ENCODE measurements at places on chromosomes 6 and 20.

GRCh38 chr20:40572251-40572650 is 116.8 kb downstream of the MAFB start:
- no peak for DNase-seq

- no peak for DNase-seq
Observed at GRCh38 chr6:41408576-41408975, 73.2 kb downstream of the NCR2 start.

DNA sequence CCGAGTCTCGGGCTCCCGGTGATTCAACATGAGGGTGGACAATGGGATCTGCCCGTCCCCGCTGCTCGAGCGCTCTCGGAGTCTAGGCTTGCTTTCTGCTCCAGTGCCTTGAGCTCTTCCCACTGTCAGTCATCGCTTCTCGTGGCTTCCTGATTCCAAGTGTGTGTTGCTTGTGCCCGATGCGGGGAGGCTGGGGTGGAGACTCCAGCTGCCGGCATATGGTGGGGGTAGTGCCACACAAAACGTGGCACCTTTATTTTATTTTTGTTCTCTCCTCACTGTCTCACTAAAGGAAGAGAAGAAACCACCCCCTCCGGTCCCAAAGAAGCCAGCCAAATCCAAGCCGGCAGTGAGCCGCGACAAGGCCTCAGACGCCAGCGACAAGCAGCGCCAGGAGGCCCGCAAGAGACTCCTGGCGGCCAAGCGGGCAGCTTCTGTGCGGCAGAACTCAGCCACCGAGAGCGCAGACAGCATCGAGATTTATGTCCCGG is 14.8 kb upstream of the MYL9 start:
- no peak for DNase-seq

DNA sequence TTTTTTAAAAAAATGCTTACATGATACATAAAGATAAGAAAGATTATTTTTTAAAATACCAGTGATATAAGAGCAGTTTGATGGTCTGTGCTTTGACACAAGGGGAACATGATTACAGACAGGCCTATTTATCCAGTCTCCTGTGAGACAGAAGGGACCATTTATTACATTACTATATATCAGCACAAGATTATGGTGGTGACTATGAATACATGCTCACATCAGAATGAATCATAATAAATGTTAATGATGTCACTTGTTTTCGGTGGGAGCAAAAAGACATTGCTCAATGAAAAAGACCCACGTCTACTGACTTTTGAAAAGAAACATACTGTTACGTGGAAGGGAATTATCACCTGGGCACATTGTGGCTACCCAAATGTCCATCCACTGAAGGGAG is 455.1 kb downstream of the CDC5L start:
- DNase-seq, result no peak

DNA sequence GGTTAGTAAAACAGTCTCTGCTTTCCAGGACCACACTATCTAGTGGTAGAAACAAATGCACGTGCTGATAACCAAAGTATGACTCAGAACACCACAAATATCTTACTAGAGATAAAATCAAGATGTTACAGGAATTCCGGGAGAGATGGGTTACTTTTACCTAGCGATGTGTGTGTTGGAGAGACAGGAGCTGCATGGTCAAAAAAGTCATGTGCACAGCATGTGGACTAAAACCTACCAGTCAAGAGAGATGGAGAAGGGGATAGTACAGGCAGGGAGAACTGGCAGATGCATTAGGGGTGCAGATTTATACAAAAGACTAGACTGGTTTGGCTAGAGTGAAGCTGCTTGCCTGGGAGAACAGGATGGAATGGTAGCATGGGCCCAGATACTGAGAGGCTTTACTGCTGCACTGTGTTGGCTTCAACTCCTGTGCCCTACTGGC is 75.3 kb upstream of the MRAP2 start:
- no peak for DNase-seq

- DNase-seq, result no peak
Observed at GRCh38 chr20:36408219-36408618, 102.1 kb downstream of the DLGAP4 start.

- no peak for DNase-seq
Observed at GRCh38 chr6:40715570-40716403, 128.6 kb upstream of the LRFN2 start.

- peak; percentile 30 for DNase-seq
Observed at GRCh38 chr6:149320796-149321195, 3.3 kb downstream of the TAB2 start.
